Stimulated activated naive B cell treated with anti-CD40 and anti-IgM and Interleukin-4, amounts not matched to agents 10 μg/mL and 1 μg/mL and 100 μg/mL, for 72 hours (primary cell): ENCODE measurements at places on chromosomes 7 and 10.

DNA sequence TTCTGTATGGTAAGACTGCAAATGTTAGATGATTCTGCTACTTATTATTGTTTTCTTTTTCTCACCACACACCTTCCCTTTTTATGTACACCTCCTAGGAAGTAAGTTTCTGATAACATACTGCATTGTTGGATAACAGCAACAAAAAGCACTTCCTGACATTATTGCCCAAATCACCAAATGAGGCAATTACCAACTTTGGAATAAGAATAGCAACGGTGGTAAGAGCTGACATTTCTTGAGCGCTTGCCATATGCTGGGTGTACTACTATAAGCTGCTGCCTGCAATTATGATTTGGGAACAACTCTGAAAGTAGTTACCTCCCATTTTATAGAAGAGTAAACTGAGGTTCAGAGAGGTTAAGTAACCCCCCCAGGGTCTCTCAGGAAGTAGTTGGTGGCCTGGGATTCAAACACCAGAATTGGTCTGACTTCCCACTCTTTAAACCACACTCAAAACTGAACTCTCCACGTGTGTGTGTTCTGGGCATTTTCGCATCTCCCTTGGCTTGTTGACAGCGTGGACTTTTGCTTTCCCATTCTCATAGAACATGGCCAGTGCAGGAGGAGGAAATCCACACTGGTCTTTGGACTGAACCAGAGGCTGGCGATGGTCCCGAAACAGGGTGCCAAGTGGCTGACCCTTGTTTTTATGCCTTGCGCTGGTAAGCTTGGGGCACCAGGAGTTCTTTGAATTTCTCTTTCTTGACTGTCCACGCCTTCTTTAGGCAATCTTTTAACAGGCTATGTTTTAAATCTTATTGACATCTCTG is 71.4 kb downstream of the TCF7L2 start:
- DNase-seq, result no peak

GRCh38 chr7:69342154-69342884 is 256.0 kb upstream of the AUTS2 start:
- no peak for DNase-seq

GRCh38 chr7:17743316-17743715 is 197.0 kb downstream of the SNX13 start:
- no peak for DNase-seq

DNA sequence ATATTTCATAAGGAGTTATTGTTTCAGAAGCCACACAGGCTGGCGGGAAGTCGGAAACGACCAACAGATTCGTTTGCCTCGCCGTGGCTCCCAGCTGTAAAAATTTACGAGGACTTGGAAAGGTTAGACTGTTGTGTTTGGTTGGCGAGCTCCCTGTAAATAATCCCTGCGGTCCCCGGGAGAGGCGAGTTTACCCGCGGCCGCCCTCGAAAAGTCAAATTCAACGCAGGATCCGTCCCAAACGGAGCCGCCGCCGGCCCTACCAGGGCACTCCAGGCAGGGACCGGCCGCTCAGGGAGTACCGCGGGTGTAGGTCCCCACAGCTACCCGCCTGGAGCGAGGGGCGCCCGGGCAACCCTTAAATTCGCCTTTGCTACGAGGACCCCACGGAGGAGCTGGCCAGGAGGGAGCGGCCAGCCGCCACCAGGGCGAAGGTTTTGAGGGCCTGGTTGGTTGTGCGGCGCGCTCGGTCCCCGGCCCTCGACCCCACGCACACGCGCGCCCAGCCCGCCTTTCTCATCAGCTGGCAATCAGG is 726 bp upstream of the HOXA9 start:
- DNase-seq, result no peak

GRCh38 chr10:108443636-108444035 is 1279.1 kb upstream of the SORCS1 start:
- no peak for DNase-seq

- no peak for DNase-seq
Observed at GRCh38 chr10:35778306-35778705, 136.2 kb upstream of the FZD8 start.

DNA sequence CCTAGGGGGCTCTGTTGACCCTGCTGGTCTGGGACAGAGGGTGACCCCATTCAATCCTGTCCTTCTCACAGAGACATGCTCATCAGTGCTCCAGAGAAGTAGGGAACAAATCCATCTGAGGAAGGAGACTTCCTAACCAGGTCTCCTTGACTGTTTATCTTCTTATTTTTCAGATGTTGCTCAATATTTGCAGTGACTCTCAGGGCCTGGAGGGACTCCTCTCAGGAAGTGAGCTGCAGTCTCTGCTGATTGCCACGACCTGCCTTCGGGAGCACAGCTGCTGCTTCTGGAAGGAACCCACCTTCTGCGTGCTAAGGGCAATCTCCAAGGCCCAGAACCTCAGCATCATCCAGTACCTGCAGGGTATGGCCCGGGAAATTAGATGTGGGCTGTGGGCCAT is 41.0 kb downstream of the WDFY4 start:
- DNase-seq, result no peak

DNA sequence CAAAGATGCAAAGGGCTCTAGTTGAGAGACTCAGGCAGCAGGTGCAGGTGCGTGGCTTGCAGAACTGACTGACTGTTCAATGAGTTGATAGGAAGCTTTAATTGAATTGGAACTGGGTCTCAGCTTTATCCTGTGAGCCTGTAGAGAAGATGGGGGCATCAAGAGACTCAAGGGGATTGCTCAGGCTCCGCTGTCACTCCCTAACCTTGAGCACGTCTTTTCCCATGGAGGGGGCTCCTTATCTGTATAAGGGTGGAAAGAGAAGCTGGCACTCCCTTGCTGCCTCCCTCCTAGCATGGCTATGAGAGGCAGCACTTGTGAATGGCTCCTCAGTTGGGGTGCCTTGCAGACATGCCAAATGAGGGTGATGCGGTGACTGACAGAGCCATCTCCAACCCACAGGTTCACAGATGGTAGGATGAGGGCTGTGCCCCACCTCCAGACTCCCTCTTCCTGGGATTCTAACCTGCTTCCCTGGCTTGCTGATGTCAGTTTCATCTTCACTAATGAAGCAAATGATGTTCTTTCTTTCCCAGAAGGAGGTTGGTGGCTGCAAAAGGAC is 12.4 kb upstream of the PLEKHA1 start:
- DNase-seq, result no peak

GRCh38 chr10:49298983-49299815 is at the start of gene C10orf71:
C10orf71 (plus strand) TSS chr10:49299170; CDS start chr10:49322546, 23,376 bp downstream.
- no peak for DNase-seq

DNA sequence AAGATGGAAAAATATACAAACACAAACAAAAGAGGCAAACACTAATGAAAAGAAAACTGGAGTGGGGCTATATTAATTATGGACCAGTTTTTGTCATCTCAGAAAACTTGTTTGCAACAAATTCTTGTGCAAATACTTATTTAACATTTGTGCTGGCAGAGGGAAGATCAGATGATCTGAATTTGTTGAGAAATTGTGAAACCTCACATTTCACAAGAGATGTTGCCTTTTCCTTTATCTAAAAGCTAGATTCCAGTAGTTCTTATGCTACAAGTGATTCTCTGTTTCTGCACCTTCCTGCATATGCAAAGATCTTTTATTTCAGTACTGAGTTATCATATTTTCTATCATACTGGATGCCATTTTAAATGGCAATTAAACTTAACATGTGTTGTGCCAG is 320.7 kb downstream of the SUGCT start:
- DNase-seq, result no peak

DNA sequence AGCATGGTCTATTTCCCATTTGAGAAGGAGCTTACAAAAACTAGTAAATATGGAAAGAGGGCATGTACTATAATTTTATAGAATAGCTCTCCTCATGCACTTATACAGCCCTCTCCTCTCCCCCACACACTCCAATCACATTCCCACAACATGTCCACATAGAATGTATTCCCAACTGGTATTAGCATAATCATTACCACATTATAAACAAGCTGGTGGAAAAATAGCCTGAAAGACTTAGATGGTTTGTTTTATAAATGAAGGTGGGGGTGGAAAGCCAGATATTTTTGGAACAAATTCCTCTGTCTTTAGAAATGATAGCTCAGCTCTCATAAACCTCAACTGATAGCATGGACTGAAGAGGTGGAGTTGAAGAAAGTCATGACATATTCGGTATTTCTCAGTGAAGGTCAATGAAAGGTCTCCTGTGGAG is 410.1 kb downstream of the SUGCT start:
- no peak for DNase-seq

- no peak for DNase-seq
Observed at GRCh38 chr10:95531994-95532399, 29.2 kb downstream of the SORBS1 start.

DNA sequence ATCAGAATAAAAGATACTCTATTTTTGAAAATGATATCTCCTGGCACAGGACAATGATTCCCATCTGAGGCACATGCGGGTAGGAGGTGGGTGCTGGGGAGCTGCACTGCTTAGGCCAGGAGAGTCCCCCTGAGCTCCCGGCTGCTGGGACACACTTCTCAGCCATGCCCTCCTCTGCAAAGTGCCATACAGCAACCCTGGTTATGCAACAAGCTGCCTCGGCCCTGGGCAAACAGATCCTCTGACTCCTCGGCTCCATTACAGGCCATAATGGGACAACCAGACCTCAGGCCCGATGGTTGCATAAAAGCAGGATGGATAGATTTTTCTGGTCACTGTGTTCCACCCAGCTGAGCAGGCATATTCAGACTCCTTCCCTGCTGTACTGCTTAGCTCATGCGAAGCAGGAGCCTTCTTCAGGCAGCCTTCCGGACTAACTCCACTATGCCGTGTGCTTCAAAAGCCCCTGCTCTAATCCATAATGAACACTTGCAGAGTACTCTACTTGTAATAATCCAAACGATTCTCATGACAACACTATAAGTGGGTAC is 6.5 kb upstream of the LEP start:
- no peak for DNase-seq

GRCh38 chr10:79351332-79351731 is 4.1 kb downstream of the PPIF start:
- no peak for DNase-seq

DNA sequence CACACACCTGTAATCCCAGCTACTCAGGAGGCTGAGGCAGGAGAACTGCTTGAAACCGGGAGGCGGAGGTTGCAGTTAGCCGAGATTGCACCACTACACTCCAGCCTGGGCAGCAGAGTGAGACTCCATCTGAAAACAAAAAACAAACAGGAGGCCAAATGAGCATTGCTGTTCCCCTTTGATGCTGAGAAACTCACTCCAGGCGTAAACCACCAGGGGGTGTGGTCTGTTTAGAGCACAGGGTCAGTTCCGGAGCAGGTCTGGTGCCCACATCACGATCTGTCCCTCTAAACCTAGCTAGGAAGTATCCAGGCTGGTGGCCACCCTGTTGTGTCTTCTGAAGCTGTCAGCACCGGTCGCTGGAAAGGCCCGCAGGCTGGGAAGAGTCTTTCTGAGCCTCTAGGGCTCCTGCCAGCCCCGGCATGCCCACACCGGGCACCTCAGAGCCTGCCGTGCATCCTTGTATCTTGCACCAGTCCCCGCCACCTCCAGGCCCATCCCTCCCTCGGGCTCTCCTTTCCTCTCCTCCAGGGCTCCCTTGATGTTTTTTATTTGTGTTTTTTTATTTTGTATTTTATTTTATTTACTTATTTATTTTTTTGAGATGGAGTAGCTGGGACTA is 66.3 kb upstream of the SH2B2 start:
- no peak for DNase-seq

GRCh38 chr10:15857107-15857575 is 3.2 kb downstream of the MINDY3 start:
- no peak for DNase-seq

GRCh38 chr10:62248465-62248864 is 20.2 kb downstream of the RTKN2 start:
- DNase-seq, result no peak

- no peak for DNase-seq
Observed at GRCh38 chr10:99733366-99733765, 1.3 kb downstream of the CUTC start.

DNA sequence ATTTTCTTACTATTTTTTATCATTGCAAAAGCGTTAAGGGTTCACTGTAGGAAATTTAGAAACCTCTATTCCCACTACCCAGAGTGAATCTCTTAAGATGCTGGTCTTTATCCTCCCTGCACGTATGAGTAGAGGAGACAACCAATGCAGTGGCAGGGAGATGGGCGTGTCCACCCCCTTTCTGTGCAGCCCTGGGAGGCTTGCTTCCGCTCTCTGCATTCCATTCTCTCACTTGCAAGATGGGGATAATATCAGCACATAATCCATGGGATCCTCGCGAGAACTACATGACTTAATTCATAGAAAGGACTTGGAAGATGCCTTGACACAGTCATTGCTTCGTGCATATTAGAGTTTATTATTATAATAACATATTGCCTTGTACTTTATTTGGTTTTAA is 196.2 kb downstream of the KLF6 start:
- no peak for DNase-seq
